Progenitor cell of endocrine pancreas (in vitro differentiated cells): ENCODE measurements at places on chromosomes 11 and 22.

DNA sequence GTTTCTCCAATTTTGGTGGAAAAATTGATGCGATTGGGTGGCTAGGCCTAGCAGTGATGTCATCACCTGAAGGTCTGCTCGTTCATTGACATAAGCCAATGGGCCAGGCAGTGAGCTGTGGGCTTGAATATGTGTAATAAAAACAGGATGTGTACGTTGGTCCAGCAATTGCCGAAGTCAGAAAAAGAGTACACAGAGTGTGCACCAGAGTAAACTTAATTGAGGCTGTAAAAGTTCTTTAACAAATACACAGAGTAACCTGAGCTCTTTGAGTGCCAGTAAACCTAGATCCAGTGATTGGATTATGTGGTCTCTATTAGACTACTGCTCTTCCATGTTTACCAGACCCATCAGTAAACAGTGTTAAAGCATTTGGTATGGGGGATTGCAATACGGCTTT, 13.0 kb upstream of the GLYATL1 start:
- H3K27ac ChIP-seq = peak overlapping the region; percentile 82
- no peak for DNase-seq
- H3K27me3 ChIP-seq = no peaks in the 10 kb centered on the region

- peak; percentile 12 for DNase-seq
- H3K27ac ChIP-seq = no peak overlapping the region
- no peaks in the 10 kb centered on the region for H3K4me1 ChIP-seq
- no peak overlapping the region for H3K4me3 ChIP-seq
Observed at GRCh38 chr11:5476186-5476819, 12.2 kb upstream of the OR52D1 start.

DNA sequence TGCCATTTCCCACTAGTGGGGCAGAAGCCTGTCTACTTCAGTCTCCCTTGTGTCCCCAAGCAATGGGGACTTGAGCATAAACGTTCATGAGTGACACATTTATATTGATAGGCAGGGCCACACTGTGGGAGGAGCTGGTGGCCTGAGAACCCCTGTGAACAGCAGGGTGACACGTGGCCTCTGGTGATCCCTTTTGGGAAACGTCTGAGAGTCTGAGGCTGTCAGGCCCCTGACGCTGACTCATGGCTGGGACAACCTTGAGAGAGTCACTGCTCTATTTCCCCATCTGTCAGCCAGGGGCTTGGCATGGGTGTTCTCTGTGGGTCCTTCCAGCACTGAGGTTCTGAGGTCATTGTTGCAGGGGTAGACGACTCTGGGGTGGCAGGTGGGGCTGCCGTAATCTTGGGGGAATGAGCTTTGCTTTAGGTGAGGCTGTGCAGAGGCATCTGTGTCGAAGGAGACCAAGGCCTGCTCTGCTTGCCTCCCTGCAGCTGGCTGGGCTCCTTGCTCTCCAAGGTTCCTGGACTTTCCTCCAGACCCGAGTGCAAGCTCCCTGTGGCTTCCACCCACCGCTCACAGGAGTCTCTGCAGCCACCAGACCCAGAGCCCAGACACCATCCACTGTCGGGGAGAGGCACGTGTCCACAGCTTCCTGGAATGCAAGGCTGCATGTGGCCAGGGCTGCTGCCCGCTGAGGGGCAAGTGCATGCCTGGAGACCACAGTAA, 54.7 kb downstream of the SMIM38 start:
- no peak overlapping the region for H3K27ac ChIP-seq
- peaks cover 3% of the 10 kb centered on the region for H3K36me3 ChIP-seq
- no peak for DNase-seq
- peaks cover 11% of the 10 kb centered on the region for H3K4me1 ChIP-seq
- H3K4me3 ChIP-seq = no peak overlapping the region
- peaks cover 23% of the 10 kb centered on the region for H3K27me3 ChIP-seq

GRCh38 chr11:124608147-124608546, 3.1 kb upstream of the PANX3 start:
- no peak overlapping the region for H3K4me3 ChIP-seq
- H3K36me3 ChIP-seq = no peaks in the 10 kb centered on the region
- H3K27ac ChIP-seq = no peak overlapping the region
- H3K4me1 ChIP-seq = no peaks in the 10 kb centered on the region
- no peak for DNase-seq

DNA sequence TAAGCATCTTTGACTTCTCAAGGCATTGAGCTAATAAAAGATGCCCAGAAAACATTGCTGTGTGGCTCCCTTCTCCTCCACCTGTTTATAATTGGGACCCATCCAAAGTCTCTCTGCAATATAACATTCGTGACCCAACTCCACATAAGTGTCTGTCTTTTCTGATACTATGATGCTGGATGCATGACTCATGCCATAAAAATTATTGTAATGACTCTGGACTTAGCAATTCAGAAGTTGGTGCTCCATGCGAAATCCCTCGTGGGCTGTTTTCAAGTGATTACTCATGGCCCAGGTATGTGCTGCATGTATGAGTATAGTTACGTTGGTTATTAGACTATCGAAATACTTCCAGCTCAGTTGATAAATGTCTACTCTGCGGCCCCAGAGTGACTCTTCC, 11.7 kb downstream of the FJX1 start:
- H3K4me1 ChIP-seq = peaks cover 10% of the 10 kb centered on the region
- no peak overlapping the region for H3K27ac ChIP-seq
- no peak overlapping the region for H3K4me3 ChIP-seq
- peaks cover 14% of the 10 kb centered on the region for H3K27me3 ChIP-seq
- no peak for DNase-seq

DNA sequence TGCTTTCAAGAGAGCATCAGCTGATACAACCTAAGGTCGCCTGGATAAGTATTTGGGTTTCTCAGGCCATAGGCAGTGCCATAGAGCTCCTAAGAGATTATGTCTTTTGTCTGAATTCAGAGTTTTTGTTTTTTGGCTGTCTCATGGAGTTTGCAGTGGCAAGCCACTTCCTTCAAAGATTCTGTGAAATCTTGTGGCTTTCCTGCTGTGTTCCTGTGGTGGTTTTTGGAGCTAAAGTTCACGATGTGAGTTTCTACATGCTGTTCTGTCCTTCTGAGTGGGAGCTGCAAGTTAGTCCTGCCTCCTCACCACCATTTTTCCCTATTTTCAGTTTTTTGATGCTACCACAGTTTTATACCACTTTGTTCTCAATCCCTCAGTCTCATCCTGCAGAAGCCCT, 111.4 kb downstream of the COMMD9 start:
- peaks cover 1% of the 10 kb centered on the region for H3K4me1 ChIP-seq
- H3K4me3 ChIP-seq = no peak overlapping the region
- H3K27ac ChIP-seq = no peak overlapping the region
- no peak for DNase-seq

GRCh38 chr11:80844110-80844819, 1403.4 kb upstream of the TENM4 start:
- H3K27me3 ChIP-seq = no peaks in the 10 kb centered on the region
- peak overlapping the region; percentile 3 for H3K27ac ChIP-seq
- no peak for DNase-seq
- H3K4me3 ChIP-seq = no peak overlapping the region
- H3K36me3 ChIP-seq = no peaks in the 10 kb centered on the region

- H3K4me1 ChIP-seq = peaks cover 13% of the 10 kb centered on the region
- peaks cover 56% of the 10 kb centered on the region for H3K27me3 ChIP-seq
- H3K4me3 ChIP-seq = peak overlapping the region; percentile 75
- H3K27ac ChIP-seq = no peak overlapping the region
Observed at GRCh38 chr22:29073618-29074275, 912 bp downstream of the KREMEN1 start.

DNA sequence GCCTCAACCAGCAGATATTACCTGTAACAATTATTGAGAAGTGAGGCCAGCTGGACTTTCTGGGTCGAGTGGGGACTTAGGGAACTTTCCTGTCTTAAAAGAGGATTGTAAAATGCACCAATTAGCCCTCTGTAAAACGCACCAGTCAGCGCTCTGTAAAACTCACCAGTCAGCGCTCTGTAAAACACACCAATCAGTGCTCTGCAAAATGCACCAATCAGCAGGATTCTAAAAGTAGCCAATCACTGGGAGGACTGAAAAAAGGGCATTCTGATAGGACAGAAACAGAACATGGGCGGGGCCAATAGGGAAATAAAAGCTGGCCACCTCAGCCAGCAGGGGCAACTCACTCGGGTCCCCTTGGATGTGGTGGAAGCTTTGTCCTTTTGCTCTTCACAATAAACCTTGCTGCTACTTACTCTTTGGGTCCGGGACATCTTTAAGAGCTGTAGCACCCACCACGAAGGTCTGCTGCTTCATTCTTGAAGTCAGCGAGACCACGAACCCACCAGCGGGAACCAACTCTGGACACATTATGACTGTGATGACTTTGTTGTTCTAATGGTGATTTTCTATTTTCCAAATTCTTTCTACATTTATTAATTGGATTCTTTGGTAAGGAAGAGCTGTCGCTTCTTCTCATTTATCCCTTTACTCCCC, 40.2 kb upstream of the FGF3 start:
- H3K27me3 ChIP-seq = peaks cover 38% of the 10 kb centered on the region
- peaks cover 5% of the 10 kb centered on the region for H3K4me1 ChIP-seq
- H3K4me3 ChIP-seq = no peak overlapping the region
- H3K36me3 ChIP-seq = no peaks in the 10 kb centered on the region
- no peak overlapping the region for H3K27ac ChIP-seq
- no peak for DNase-seq

- no peak overlapping the region for H3K4me3 ChIP-seq
- no peaks in the 10 kb centered on the region for H3K36me3 ChIP-seq
- peaks cover 3% of the 10 kb centered on the region for H3K4me1 ChIP-seq
- DNase-seq = no peak
Observed at GRCh38 chr11:91497847-91498246, 726.8 kb upstream of the FAT3 start.

DNA sequence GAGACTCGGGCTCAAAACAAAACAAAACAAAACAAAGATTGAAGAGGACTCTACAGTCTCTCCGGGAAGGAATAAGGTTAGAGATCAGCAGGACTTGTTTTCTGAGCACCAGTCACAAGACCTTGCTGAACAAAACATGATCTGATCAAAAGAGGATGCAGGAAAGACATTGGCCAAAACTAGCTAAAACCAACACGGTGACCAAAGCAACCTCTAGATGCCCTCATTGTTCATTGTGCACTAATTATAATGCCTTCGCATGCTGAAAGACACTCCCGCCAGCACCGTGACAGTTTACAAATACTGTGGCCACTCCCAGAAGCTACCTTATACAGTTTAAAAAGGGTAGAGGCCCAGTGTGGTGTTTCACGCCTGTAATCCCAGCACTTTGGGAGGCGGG, 15.7 kb upstream of the CHKA start:
- H3K4me1 ChIP-seq = peaks cover 11% of the 10 kb centered on the region
- no peak overlapping the region for H3K4me3 ChIP-seq
- no peak for DNase-seq
- no peaks in the 10 kb centered on the region for H3K27me3 ChIP-seq

DNA sequence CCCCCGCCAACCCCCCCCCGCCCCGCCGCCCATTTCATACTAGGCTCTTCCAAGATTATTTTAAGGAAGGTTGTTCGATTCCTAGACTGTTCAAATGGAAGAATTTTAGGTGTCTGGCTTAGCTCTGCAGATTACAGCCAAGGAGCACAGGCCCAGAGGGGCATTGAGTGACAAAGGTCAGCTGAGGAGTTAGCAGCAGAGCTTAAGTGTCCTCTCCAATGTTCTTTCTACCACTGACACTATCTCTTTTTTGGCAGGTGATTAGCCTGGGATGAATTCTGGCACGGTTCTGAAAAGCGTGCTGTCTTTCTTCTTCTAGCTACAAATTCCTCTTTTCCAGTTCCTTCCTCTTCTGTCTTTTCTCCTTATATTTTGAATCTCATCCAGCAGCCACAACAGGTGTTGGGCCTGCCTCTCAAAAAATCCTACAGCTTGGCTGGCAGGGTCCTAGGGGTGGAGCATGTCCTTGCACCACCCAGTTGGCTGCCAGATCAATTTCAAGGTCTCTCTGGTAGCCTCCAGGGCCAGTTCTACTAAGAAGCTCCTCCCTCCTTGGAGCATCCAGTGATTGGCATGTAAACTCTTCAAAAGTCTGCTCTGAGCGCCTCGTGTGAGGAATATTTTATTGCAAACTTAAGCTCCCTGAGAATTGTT, 23.0 kb downstream of the KCNE3 start:
- no peak overlapping the region for H3K27ac ChIP-seq
- peaks cover 32% of the 10 kb centered on the region for H3K4me1 ChIP-seq
- no peak for DNase-seq
- H3K4me3 ChIP-seq = no peak overlapping the region
- H3K36me3 ChIP-seq = no peaks in the 10 kb centered on the region

GRCh38 chr11:60455531-60456042, at the start of gene MS4A1:
Gene MS4A1, plus strand, starts transcription at chr11:60455847. Its CDS starts 6,528 bp downstream, at chr11:60462375.
- no peaks in the 10 kb centered on the region for H3K4me1 ChIP-seq
- H3K36me3 ChIP-seq = no peaks in the 10 kb centered on the region
- H3K27me3 ChIP-seq = peaks cover 8% of the 10 kb centered on the region
- no peak within 1 kb of the TSS for H3K4me3 ChIP-seq
- H3K27ac ChIP-seq = no peak within 1 kb of the TSS

DNA sequence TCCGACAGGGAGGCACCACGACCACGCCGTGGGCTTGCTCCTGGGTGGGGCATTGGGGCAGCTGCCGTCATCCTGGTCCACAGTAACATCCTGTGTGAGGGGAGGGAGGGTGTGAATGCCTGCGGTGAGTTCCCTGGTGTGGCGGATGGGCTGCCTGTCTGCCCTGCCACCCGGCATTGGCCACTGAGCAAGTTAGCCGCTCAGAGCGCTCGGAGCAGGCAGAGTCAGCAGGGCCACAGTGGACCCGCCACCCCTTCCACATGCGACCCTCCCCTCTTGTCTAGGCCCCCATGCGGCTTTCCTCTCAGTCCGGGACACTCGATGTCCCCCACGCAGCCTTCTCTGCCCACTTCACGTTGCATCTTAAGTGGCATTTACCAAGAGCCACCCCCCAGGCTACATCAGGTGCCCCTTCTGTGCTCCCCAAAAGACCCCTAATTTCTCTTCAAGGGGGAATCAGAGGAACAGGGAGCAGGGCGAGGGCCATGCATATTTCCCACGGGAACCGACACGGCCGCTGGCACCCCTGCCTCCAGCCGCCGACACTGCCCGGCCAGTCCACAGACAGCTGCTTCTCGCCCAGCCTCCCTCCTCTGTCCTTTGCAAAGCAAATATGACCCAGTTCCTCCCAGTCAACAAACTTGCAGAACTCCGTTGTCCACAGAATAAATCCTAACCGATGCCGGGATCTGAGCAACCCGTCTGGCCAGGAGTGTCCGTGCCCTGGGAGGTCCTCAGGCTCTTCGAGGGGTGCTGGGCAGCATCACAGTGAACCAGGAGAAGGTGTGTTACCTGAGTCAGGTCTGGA, 1482.1 kb downstream of the TBC1D22A start:
- no peak overlapping the region for H3K27ac ChIP-seq
- no peak overlapping the region for H3K4me3 ChIP-seq
- H3K36me3 ChIP-seq = no peaks in the 10 kb centered on the region
- no peaks in the 10 kb centered on the region for H3K4me1 ChIP-seq
- DNase-seq = no peak
